Caudate nucleus (tissue), 63 donors: ENCODE measurements at places on chromosomes 1 and 21.

DNA sequence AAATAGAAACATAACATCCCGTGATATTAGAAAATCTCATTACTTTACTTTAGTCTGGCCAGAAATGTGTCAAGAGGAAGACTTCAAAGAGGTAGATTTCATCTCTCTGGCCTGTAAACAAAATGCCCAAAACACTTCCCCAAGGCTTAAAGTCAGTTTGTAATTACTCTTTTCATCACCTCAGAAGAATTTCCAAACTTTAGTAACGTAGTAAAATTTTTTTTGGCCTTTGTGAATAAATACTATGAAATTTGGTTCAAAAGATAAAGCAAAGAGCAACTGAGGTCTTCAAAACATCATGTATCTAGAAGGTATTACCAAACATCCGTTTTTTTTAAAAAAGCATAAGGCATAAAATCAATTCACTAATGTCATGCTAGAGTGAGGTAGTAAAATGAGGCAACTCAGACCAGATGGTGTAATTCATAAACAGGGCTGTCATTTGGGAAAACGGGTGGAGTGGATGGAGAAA lies 51.4 kb downstream of the LEPR start:
- DNase-seq: no peak

DNA sequence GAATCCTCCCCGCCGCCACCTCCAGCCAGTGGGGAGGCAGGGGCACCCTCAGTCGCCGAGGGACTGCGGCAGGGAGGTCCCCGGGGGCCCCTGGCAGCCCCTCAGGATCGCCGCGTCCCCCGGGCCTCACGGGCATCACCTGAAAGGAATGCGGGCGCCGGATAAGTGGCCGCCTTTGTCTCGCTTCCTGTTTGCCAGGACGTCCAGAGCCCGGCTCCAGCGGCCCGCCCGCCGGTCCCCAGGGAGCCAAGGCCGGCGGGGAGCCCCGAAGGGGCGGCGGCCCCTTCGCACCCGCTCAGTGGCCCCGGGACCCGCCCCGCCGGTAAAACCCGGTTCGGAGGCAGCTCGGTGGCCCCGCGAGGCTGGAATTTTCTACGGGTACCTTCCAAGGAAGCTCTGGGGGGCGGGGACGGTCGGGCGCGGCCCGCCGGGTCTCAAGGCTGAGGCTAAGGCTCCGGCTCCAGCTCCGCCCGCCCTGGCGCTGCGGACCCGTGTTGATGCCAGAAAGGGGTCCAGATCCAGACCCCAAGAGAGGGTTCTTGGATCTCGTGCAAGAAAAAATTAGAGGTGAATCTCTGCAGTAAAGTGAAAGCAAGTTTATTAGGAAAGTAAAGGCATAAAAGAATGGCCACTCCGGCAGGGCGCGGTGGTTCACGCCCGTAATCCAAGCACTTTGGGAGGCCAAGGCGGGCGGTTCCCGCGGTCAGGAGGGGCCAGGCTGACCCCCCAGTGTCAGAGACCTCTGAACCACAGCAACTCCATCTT lies 12.6 kb downstream of the TINAGL1 start:
- DNase-seq: no peak

DNA sequence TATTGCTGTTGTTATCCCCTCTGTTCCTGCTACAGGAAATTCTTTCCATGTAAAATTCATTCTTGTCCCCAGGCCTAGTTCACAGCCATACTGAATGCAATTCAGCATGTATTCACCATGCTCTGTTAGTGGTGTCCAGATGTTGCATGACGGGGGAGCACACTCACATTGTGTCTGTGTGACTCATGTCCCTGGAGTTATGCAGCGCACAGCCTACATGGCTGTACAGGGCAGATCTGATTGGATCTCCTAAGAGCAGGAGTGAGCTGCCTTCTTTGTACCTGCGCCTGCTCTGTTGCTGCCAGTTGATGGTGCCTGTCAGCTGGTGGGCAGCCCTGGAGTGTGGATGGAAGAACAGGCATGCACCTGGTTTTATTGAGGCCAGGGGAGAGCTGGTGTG lies 17.6 kb downstream of the HTR6 start:
- peak; percentile 56 for DNase-seq

GRCh38 chr1:147626291-147626690 lies 44.0 kb downstream of the ACP6 start:
- DNase-seq: no peak

DNA sequence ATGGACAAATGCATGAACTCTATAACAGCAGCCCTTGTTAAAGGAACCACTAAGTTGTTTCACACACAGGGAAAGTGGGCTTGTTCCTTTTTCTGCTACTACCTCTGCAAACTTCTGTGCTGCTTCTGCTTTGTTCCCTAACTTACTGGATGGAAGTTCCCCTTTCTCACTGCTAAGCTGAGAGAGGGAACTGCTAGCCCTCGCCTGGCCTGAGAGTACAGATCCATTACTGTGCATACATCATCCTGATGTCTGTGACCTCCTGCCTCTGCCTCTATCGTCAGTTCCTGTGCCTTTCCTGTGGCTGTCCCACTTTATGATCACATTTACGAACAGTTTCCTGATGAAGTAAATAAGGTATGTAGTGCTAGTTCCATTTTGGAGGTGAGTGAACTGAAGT lies 3.5 kb downstream of the GNAT2 start:
- DNase-seq: no peak
